ENCODE measurements at places on chromosomes 5 and 9. TPM values are rescaled to one million over a fixed set of nuclear protein-coding genes. Genes with fewer than 3 reads are reported as not detected.

- no peak for DNase-seq
Measured at GRCh38 chr5:75856056-75856455, 138.8 kb upstream of the POC5 start.

DNA sequence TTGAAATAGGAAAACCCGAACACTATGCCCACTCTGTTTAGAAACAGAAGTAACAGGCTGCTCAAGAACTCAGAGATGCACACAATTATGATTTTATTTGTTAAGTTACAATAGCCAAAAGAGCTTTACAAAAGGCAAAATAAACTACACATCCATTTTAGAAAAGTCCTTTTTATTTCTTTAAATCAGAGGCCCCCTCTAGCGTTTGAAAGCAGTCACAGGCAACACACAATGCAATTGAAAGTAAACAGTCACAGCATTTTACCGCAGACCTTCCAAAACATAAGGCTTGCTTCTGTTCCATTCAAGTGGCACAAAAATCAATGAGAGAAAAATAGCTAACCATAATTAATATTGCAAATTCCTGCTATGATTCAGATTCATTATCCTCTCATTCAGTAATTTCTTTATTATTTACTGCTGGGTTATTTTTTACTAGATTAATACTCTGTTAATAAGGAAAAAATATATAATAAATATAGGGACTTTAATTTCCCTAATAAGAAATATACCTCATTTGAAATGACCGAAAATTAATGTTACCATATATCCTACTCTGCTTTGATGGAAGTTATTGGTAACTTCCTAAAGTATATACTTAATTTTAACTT is 78.3 kb downstream of the CEP120 start:
- DNase-seq: peak; percentile 31

DNA sequence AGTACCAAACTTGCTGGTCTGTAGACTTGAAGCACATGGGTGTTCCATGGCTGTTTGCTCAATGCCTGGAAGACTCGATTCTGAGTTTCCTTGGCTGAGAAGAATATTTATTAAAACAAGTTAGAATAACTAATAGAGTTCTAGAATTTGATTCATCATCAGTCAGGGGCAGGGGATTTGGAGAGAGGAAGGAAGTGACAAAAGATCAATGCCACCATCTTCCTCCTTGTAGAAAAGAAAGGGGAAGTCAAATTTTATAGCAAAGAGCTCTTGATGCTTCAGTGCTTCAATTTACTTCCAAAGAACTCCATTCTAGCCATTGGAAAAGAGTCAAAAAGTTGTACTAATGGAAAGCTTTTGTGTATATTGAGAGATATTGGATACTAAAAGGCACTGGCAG is 236.3 kb downstream of the MCTP1 start:
- DNase-seq: no peak

PTGS1 gene
- total RNA-seq: 10.1 TPM

GRCh38 chr5:95403996-95404395 is 12.8 kb downstream of the FAM81B start:
- peak; percentile 43 for DNase-seq

- no peak for DNase-seq
Measured at GRCh38 chr5:150604010-150604409, 36.5 kb upstream of the SYNPO start.

GRCh38 chr9:91765296-91765695 is 184.7 kb downstream of the ROR2 start:
- DNase-seq: no peak

GRCh38 chr5:1634337-1634661 is 110.5 kb upstream of the LPCAT1 start:
- no peak for DNase-seq

DNA sequence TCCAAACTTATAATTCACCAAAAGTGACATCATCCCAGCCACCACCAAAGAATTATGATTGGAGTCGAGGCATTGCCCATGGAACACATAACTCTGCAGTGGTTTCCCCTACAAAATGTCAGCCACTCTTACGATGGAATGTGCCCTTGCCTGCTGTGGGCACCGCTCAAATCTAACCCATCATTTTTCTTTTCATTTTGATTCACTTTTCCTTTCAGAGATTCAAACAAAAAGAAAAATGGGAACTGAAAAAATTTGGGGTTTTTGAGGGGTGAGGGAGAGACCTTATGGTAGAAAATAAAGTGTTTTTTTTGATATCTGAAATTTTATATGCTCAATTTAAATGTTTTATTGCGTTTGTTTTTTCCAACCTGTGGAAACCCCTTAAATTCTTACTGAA is 28.1 kb downstream of the SMARCA2 start:
- no peak for DNase-seq

MAT2B gene
- total RNA-seq: 59.1 TPM

WDR38 gene
- total RNA-seq: 0.12 TPM

DNA sequence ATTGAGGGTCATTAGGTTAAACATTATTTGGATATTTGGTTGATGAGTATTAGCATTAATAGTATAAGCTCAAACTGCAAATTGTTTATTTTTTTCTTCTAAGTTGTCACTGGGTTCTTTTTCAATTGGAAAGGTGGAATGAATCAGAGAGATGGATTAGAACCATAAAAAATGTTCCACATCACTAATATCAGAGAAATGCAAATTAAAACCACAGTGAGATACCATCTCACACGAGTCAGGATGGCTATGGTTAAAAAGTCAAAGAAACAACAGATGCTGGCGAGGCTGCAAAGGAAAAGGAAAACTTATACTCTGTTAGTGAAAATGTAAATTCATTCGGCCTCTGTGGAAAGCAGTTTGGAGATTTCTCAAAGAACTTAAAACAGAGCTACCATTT is 122.8 kb downstream of the CCDC192 start:
- DNase-seq: no peak

CDX1 gene
- 0.24 TPM for total RNA-seq

SPATA31E1 gene
- not detected for total RNA-seq

PTGER4 gene
- total RNA-seq: 2.2 TPM

DNA sequence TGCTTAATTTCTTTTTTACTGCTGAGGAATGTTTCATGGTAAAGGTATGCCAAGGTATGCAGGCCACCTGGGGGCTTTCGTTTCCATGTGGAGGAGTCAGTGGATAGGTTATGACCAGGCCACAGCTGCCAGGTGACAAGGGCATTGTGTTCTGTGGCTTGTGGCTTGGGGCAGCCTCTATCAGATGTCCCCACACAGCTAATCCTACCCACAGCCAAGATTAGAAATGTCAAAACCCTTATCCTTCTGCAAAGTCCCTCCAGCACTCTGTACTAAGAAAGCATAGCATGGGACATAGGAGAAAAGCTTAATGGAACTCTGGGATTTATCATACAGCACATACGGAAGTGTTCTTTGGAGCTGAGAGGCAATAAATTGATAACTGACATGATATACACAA is 171.2 kb upstream of the S1PR3 start:
- peak; percentile 28 for DNase-seq

- DNase-seq: no peak
Measured at GRCh38 chr5:178426326-178427130, 163.7 kb downstream of the COL23A1 start.

Measured in RPMI7951 (cell line).